ENCODE measurements at places on chromosomes 4 and X.

- DNase-seq: no peak
These were observed 6.4 kb downstream of the RBM10 start for GRCh38 chrX:47151435-47151834.

DNA sequence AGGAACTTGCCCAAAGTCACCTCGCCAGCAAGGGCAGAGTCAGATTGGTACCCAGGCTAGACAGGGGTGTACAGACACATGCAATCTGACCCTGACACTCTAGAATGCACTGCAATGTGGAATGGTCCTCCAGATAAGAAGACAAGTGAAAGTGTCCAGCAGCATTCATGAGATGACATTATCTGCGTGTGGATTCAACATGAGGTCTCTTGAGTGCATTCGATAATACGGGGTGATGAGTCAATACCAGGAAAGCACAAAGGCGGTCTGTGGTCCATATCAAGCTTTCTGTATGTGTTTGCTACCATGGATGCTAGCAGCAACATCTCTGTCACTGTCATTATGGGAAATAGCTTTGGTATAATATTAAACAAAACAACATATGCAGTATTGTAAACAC lies 6.8 kb upstream of the XAGE3 start:
- DNase-seq: no peak

GRCh38 chr4:179666226-179666625 lies 2224.0 kb upstream of the AGA start:
- DNase-seq: no peak

GRCh38 chr4:10684631-10685030 lies at the start of gene CLNK:
TSS of gene CLNK (minus strand) at chr4:10684768. CDS start at chr4:10667869, 16,899 bp downstream.
- no peak for DNase-seq

- DNase-seq: no peak
These were observed 82.3 kb downstream of the PRSS12 start for GRCh38 chr4:118270492-118270891.

DNA sequence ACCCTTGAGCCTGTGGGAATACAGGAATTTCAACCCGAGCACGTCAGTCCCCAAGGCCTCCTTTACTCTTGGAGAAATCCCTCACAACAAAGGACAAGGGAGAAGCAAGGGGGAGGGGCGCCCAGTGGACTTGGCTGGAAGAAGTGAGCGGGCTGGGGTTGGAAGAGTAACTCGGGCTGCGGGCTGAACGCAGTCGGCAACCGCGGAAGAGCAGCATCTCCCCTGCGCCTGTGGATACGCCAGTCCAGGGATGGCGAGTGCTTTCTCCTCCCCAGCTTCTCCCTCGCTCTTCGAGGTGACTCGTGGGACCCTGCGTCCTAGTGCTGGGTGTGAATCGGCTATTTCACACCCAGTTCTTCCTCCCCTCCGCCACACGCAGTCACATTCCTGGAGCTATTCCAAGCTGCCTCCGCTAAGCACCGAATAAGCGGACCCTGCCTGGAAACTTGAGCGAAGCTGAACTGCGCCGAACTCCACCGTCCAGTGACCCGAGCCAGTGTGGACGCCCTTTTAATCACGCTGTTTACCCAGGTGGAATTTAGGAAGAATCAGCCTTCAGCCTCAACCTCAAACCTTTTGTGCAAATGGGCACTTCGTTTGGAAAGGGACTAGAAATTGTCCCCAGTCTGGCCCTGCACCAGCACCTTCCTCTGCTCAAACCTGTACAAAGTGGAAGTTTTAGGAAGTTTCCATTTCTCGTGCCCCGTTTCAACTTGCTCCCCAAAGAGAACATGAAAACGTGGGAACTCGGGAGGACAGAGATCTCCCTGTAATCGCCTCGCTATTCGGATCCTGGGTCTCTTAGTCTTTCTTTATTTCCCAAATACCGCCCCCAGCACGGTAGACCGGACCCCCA lies 64.3 kb upstream of the WDR17 start:
- no peak for DNase-seq

- no peak for DNase-seq
These were observed 58.4 kb upstream of the SORBS2 start for GRCh38 chr4:185870366-185870765.

DNA sequence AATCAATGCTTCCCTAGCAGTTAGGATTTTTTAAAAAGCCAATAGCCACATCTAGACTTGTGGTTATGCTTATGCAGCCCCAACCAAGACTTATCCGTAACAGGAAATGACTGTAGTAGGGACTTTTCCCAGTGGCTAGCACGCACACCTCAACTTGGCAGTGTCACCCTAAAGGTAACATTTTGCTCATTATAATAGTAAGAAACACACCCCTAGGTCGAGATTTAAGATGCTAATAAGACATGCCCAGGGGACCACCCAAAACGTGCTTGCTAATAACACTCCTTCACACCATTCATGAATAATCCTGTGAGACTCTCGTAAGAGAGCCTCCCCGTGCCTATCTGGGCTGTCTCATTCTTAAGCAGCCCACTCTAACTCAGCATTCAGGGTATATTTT lies 195.3 kb downstream of the CHIC1 start:
- DNase-seq: no peak

DNA sequence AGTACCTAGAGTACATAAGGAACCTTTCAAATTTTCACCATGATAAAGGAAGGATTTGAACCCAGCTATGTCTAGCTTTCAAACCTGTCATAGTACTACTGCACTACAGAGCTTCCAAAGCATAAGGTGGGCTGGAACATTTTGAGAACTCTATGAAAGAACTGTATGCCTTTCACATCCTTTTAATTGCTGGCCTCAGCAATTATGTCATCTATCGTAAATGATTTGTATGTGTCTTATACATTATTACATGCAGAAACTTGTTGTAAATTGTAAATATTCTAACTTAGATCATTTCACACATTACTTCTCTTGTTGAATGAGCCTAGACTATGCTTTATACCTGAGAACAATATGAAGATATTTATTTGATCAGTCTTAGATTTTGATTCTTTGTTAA lies 220.7 kb downstream of the HEPH start:
- no peak for DNase-seq

DNA sequence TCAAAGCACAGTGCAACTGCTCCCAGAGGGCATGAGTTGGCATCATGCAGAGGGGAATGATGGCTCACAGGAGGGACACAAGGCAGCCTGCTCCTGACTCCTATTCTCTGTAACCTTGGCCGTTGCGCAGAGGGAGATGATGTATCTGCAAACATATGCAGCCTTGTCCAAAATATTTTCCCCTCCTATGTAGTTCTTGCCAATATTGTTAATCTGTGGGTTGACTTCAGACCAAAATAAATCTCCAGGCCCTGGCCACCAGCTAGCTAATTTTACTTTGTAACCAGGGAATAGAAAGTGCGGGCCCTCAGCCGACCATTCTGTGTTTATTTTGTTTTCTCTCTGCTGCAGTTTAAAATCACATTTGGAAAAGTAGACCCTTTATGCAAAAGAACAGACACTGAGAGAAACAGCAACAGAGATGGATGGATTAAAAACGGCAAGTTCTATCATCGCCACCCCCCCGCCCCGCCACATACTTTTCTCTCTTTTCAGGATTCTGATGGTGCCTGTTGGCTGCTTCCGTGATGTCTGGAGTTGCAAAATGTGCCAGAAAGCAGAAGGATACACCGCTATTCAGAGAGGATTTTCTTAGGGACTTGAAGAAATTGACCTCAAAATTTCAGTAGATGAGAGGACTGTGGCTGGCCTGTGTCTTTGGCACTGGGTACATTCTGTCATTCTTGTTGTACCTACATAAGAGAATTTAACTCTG lies 185.3 kb upstream of the BCOR start:
- no peak for DNase-seq

DNA sequence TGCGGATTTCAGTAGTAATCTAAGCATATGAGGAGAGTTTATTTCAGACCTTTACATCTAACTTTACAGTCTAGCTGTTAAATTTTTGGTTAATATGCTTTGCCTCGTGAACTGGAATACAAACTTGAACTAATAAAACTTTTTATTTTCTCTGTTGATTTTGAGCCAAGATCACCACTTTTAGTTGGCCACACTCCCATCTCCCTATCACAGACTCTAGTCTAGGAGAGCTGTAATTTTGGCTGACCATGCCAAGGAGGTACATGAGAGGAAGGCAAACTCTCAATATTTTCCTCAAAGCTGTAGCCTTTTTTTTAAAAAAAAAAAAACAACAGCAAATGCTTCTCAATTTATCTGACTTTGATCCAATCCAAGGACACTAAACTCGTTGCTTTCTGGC lies 597.5 kb upstream of the PCDH7 start:
- DNase-seq: no peak

GRCh38 chr4:139436122-139436521 lies 17.8 kb upstream of the RAB33B start:
- no peak for DNase-seq

DNA sequence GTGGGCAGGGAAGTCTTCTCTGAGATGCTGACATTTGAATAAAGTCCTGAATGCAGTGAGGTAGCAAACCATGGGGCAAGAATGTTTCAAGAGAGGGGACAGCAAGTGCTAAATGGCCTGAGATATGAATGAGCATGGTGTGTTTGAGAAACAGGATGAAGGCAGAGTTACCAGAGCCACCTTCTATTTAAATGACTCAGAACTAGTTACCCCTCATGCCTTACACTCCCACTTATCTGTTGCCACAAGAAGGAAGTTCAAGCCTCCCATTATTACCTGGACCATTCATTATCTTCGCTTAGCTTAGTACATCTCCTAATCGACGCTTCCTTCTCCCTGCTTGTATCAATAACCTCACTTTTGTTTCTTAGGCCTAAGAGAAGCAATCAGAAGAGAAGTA lies 67.7 kb upstream of the STARD8 start:
- DNase-seq: no peak
